ENCODE measurements at places on chromosomes 7 and 10.
A peak's percentile ranks its signal among the peaks of the same experiment; 100 is the strongest.

DNA sequence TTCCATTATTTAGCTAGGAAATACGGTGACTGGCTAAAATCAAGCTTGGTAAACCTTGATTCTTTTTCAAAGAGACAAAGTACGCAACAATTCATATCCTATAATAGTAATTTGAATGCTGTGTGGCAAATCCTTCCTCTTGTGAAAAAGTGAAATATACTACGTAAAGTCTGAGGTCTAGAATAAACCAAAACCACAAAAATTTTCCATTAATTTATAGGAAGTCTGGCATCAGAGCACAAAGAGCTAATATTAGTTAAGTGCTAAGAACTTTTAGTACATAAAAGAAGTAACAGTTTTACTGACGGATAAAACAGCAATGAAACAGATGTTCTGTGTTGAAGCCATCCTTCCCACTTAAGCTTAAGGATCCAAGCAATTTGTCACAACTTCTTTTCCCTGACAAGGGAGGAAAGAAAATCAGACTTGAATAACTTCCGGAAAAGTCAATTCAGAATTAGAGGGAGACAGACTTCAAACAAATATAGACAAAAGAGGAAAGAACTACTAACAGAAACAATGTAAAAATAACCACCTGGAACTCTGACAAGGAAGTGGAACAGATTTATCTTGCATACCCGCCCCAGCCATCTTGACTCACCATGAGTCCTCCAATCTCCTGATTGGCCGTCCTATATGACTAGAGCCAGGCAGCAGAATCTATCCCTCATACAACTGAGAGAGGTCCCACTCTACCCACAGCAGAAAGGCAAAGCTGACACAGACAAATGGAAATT, 34.6 kb downstream of the RHEB start:
- no peak for DNase-seq

DNA sequence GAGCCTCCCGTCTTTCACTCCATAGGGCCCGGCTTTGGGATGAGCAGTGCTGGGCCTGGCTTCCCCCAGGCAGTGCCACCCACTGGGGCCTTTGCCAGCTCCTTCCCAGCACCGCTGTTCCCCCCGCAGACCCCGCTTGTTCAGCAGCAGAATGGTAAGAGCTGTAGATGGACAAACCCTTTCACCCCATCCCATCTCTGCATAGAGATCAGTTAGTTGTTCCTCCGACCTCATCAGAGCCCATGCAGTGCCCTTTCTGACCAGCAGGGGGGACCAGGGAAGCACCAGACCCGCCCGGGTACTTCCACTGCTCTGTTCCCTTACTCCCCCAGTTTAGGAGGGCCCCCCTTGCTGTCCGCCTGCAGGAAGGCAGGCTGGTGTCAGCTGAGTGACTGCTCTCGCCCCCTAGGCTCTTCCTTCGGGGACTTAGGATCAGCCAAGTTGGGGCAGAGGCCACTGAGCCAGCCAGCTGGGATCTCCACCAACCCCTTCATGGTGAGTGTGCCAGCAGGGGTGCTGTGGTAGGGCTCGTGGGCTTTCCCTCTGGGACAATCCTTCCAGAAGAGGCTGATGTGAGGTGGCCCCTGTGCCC, 9.8 kb downstream of the SAP25 start:
- peak; percentile 68 for DNase-seq

GRCh38 chr7:123770378-123770777, 21.6 kb upstream of the WASL start:
- DNase-seq: no peak

- DNase-seq: no peak
Observed at GRCh38 chr7:16178585-16178984, 242.8 kb downstream of the CRPPA start.

- DNase-seq: no peak
Observed at GRCh38 chr10:83432261-83433045, 706.9 kb upstream of the GHITM start.

- DNase-seq: no peak
Observed at GRCh38 chr10:8677642-8678041, 623.2 kb downstream of the GATA3 start.

DNA sequence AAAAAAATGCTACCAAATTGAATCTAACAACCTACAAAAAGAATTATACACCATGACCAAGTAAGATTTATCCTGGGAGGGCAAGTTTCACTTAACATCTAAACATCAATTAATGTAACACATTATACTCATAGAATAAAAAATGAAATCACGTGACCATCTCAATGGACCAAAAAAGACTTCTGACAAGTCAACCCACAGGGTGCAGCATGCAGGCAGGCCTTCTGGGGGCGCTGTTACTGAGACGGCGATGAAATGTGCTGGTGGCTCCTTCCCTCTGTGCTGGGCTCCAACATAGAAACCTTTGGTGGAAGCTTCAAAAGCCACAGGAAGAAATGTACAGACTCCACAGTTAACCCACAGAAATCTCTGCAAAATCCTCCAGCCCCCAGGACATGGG, 103.1 kb downstream of the INHBA start:
- no peak for DNase-seq

- no peak for DNase-seq
Observed at GRCh38 chr10:47034441-47035051, 123.3 kb downstream of the PTPN20 start.

DNA sequence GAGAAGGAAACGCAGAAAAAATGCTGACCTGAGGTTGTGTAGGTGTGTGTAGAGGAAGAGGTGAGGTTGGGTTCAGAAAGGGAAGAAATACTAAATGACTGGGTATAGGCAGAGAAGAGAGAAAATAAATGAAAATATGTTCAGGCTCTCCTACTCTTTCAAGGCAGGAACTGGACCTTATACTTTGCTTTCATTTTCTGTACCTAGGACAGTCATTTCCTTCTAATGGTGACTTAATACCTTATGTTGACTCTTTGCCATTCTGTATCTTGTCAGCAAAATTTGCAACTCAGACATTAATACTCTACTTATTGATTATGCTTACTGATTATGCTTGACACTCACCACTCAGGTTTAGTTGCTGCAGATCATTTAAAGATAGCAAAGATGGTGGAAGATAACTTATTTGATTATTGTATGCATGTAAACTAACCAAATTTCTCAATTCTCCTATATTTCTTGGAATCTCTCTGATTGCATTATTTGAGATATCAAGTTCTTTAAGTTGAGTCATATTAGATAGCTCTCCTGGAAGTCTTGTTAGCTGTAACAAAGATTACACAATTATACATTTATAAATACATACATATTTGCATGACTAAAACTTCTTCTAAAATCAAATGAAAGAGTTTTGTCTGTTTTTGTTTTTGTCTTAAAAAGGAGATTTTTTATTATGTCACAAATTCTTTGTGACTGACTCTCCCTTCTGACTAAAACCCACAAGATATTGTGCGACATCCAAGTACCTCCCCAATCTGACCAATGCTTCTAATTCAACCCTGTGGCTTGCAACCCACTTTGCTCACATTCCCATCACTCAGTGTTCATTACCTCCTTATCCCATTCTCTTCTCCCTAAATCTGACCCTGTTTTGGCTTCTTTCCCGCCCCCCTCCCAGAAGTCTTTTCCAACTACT, 20.0 kb downstream of the LRRD1 start:
- DNase-seq: no peak

DNA sequence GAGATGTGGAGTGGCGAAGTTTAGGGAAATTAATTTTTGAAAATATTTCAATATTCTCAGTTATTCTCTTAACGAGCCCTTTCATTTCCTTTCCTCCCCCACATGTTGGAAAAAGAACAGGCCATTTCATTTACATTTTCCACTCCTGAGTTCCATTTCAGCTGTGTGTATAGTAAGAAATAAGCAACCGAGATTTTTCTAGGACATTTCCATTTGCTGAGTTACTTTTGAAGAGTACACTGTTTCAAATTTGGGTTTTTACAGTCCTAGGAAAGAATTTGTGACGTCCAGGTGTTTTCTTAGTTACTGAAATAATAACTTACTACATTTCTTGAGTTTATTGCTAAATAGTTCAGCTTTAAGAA, 1.2 kb downstream of the SEPTIN7 start:
- no peak for DNase-seq

Data from activated T-helper 1 cell treated with anti-CD3 and anti-CD28 coated beads, Interleukin-2, amount 50 U/mL, for 16 hours (primary cell).